ENCODE measurements at places on chromosomes 4 and X.

GRCh38 chr4:84578540-84579402 lies 4.2 kb upstream of the CDS1 start:
- DNase-seq, result no peak

DNA sequence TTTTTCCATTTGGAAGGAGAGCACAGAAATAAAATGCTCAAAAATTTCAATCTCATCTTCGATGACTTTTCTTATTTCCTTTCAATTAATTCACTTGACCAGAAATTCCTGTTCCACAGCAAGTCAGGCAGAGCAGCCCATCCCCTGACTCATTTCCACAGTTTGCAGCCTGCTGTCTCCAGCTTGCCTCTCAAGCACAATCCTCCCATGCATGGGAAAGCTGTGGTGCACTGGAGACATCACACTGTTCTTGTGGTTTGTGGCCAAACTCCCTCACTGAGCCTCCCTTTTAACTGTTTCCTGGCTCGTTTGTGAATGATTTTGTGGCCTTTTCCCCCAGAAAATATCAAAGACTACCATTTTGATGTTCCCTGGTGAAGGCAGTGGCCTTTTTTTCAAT lies 114.0 kb upstream of the ENPEP start:
- DNase-seq, result no peak

- DNase-seq, result no peak
Observed at GRCh38 chr4:112109360-112110058, 35.7 kb upstream of the FAM241A start.

DNA sequence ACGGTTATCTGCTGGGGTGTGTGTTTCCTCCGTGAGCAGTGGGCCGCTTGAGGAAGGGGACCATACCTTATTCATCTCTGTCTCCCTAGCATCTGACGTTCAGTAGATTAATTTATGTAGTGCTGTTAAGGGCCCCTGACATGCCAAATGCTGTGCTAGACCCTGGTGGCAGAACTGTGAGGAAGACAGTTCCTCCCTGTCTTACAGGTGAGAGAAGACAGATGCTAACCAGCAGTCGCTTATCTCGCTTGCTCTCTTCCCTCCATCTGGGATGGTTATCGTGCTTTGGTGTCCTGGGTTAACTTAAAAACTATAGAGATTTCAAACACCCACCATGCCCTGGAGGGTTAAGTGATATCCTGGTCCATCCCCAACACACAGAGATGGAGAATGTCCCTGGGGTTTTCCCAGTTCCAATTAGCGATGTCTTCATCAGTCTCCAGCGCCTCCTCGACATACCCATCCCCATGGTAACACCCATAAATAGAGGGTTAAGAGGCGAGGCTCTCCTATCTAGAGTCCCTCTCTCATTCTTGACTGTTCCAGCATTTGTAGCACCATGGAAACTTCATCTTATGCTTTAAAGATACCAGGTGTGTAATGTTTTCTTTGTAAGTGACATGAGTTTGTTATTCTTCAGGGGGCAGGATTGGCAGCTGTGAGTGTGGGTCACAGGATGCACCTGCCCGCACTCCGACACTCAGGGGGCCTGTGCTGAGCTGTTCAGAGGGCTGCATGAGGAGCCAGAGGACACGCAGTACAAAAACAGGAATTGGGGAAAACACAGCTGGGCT lies 135.2 kb downstream of the STK32B start:
- DNase-seq, result no peak

GRCh38 chrX:15310117-15310516 lies 5.3 kb downstream of the ASB11 start:
- DNase-seq, result no peak

GRCh38 chrX:50736656-50737055 lies 77.3 kb downstream of the SHROOM4 start:
- DNase-seq, result no peak

- no peak for DNase-seq
Observed at GRCh38 chrX:51876441-51876840, 17.0 kb upstream of the MAGED1 start.

GRCh38 chr4:151555151-151555945 lies 146.4 kb downstream of the FHIP1A start:
- DNase-seq, result no peak

- DNase-seq, result no peak
Observed at GRCh38 chr4:139619644-139620043, 46.0 kb upstream of the MGST2 start.

DNA sequence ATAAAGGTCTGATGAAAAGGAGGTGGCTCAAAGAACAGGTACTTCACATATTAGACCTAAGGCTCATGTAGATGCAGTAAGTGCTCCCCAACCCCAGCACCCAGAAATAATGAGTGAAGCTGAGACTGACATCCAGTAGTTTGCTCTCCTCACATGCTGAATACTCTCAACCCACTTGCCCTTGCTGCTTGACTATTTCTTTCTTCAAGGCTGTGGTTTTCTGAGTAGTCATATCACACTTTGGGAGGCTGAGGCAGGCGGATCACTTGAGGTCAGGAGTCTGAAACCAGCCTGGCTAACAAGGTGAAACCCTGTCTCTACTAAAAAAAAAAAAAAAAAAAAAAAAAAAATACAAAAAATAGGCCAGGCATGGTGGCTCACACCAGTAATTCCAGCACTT lies 51.5 kb upstream of the PRPS1 start:
- no peak for DNase-seq

GRCh38 chrX:139126493-139126892 lies 404.0 kb upstream of the F9 start:
- no peak for DNase-seq

GRCh38 chr4:7043284-7044136 lies at the start of gene TADA2B:
Gene TADA2B (plus strand): TSS chr4:7043372. CDS start chr4:7043580, 208 bp downstream.
- no peak for DNase-seq
